ENCODE measurements at places on chromosomes 13 and 19. TPM values are rescaled to one million over a fixed set of nuclear protein-coding genes. Genes with fewer than 3 reads are reported as not detected.

DNA sequence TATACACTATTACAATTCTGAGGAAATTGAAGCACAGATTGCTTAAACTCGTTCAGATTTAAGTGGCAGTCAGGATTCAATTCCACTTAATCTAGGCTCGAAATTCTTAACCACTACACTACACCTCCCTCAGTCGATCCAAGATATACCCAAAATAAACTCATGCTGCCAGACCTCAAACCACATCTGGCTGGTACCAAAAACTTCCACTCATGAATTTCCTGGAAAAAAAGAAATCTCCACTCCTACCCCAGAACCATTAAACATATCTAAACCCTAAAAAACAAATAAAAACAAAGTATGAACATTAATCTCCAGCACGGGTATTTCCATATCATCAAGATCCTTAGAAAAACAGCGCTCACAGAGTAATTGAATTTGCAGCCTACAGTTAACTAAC lies 1.1 kb downstream of the ZFP30 start:
- peak; percentile 21 for DNase-seq

DNA sequence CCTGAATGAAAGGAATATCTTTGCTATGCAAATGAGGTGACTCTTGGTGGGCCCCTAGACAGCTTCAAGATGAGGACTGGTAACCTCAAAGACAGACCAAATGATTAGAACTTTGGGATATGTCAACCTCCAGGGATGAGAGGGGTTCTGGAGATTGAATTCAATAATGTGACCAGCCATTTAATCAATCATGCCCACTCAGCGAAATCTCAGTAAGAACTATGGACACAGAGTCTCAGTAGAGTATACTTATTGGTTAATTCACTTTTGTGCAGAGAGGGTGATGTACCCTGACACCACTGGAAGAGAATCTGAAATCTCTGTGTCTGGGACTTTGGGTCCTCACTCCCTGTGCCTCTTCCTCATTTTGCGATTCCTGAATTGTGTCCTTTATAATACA lies 662.8 kb downstream of the OLFM4 start:
- DNase-seq: no peak

The C19orf47 gene
- 35.7 TPM for total RNA-seq

The KLK8 gene
- total RNA-seq: not detected

The RUBCNL gene
- 1.5 TPM for total RNA-seq

The FCER2 gene
- total RNA-seq: not detected

The FAM174C gene
- 31.2 TPM for total RNA-seq

- peak; percentile 51 for DNase-seq
These were observed 62.0 kb downstream of the XPO4 start for GRCh38 chr13:20840568-20840967.

The ZNF222 gene
- total RNA-seq: 5.1 TPM

- DNase-seq: peak; percentile 85
These were observed 4.1 kb downstream of the DLL3 start for GRCh38 chr19:39502640-39503417.

- DNase-seq: peak; percentile 67
These were observed 180.0 kb downstream of the LHFPL6 start for GRCh38 chr13:39422845-39423565.

DNA sequence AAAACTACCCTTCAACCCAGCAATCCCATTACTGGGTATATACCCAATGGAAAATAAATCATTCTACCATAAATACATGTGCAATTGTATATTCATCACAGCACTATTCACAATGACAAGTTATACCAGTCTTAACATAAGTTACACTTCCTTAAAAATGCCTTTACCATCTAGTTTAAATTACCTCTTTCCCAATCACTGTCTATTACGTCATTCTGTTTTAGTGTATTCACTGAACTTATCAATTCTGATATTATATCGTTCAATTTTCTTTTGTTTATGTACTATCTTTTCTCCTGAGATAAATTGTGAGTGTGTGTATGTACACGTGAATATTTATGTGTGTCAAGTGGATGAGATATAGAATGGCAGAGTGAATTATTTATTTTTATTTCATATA lies 1416.8 kb downstream of the OLFM4 start:
- DNase-seq: no peak

DNA sequence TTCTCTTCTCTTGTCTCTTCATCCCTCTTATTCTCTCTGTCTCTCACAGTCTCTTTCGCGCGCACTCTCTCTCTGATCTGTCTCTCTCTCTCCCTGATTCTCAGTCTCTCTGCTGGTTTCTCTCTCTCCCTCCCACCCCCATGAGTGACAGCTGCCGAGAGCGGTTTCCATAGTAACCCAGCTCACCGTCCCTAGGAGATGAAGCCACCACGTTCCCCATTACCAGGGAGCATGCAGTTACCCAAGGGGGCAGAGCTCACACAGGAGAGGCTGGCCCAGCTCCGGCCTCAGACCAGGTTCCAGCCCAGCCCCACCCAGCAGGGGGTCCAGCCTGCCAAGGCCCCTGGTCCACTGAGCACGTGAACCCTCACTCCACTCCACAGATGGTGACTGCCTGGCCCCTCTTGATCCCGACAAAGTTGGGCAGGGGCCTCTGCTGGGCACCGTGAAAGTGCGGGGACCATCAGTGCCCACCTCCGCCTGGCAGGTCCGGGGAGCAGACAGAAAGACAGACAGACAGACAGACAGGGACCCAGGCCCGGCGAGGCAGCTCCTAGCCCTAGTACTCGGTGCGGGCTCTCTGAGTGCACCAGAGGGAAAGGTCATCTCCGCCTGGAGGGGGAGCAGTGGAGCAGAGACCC lies 50.6 kb downstream of the CELF5 start:
- DNase-seq: peak; percentile 13

The SLC25A41 gene
- total RNA-seq: 1.9 TPM

DNA sequence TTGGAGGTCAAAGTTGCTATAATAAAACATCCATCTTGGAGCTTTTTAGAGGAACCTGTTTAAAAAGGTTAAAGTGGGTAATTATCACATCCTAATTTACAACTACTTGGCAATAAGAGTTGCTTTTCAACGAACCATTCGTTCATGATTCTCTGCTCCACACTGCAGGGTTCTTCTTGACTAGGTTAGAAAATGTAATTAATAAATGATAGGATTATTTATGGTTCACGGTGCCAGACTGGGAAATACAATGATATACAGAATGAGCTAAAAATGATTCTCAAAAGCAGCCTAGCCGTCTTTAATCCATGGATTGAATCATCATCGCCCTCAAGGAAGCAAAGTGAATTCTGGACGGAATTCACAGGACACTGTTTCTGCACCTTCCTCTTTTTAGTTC lies 291.2 kb downstream of the TEX29 start:
- no peak for DNase-seq

DNA sequence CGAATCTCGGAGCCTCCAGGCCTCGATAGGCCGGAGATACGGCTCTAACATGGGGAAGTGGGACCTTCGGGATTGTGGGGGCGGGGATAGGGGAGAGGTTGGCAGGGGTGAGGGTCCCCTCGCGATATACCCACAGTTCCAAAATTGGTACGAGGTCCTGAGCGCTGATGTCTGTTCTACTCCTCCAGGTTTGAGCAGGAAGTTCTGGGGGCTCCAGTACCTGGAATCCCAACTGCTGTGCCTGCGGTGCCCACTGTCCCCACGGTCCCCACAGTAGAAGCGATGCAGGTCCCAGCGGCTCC lies 447 bp downstream of the RBM42 start:
- DNase-seq: no peak

The CHST8 gene
- total RNA-seq: 0.89 TPM

The CCNA1 gene
- total RNA-seq: not detected

GRCh38 chr13:78632996-78633395 lies 26.0 kb downstream of the OBI1 start:
- DNase-seq: no peak

- DNase-seq: no peak
These were observed 83.7 kb downstream of the STK24 start for GRCh38 chr13:98493042-98493712.

DNA sequence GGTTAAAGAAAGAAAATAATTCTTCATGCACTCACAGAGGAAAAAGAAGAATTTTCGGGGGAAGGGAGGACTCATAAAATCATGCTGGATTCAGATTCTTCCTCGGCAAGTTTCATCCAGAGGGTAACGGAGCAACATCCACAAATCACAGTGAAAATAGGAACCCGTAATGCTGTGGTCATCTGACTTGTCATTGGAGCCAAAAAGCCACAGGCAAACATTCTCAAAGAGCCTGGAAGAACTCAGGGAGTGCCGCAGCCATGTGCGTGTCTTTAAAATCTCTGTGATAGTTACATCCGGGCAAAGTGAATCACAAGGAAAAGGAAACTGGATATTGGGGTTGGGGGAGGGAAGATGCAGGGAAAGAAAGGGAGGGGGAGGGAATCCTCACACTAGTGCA lies 33.0 kb upstream of the VSTM2B start:
- no peak for DNase-seq

GRCh38 chr13:101346161-101346560 lies 70.1 kb downstream of the NALCN start:
- DNase-seq: peak; percentile 2

The SPIB gene
- total RNA-seq: 0.35 TPM

GRCh38 chr13:28283600-28283999 lies 145.3 kb downstream of the PAN3 start:
- no peak for DNase-seq

The ZIC5 gene
- 0.56 TPM for total RNA-seq

DNA sequence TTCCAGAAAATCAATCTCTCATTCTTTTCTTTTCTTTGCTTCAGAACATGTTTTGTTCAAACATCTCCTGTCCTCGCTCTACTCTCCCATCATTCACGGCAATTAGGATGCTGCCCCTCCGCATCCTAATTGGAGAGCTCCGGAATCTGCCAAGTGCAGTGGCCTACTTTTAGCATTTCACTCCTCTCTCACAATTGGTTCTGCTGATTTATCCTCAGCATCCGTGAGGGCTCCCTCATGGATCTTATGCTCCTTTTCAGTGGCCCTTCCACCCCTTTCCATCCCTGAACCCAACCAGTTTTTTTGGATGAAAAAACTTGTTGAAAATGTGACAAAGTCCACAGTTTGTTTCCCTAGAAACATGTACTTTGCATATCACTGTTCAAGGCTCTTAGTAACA lies 22.4 kb downstream of the AMER2 start:
- no peak for DNase-seq

DNA sequence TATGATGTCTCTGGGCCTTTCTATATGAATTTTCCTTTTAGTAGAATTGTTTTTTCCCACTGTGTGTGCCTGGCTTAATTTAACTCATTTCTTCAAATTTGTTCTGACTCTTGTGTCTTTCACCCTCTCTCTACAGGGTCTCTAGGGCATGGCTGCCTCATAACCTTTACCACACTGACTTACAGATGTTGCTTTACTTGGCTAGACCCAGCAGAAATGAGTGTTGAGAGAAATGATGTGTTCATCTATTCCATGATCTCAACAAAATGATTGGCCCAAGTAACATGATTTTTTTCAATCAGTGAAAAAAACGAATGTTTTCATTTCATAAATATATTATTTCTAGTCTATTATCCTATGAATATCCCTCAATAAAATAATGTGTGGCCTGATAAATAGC lies 195.0 kb downstream of the GPC5 start:
- DNase-seq: no peak

The SCAF1 gene
- total RNA-seq: 66.9 TPM

GRCh38 chr19:10855879-10856522 lies 7.8 kb downstream of the C19orf38 start:
- peak; percentile 25 for DNase-seq
